ENCODE measurements at places on chromosomes 3 and 15. TPM values are rescaled to one million over a fixed set of nuclear protein-coding genes. Genes with fewer than 3 reads are reported as not detected.

A4GNT gene
- polyA plus RNA-seq, result not detected

C3orf49 gene
- polyA plus RNA-seq, result not detected

EFCAB12 gene
- polyA plus RNA-seq, result 1.5 TPM

MESD gene
- polyA plus RNA-seq, result 47.6 TPM

NPAP1 gene
- polyA plus RNA-seq, result 0.77 TPM

C3orf20 gene
- not detected for polyA plus RNA-seq

INSYN1 gene
- polyA plus RNA-seq, result 8.1 TPM

DLEC1 gene
- polyA plus RNA-seq, result 1.5 TPM

MYLK gene
- 13.1 TPM for polyA plus RNA-seq

HESX1 gene
- 0.85 TPM for polyA plus RNA-seq

SV2B gene
- 0.17 TPM for polyA plus RNA-seq

NKIRAS1 gene
- 16.9 TPM for polyA plus RNA-seq

SEMA7A gene
- polyA plus RNA-seq, result 4.6 TPM

CD86 gene
- not detected for polyA plus RNA-seq

CILP gene
- 96.4 TPM for polyA plus RNA-seq

ARHGAP31 gene
- polyA plus RNA-seq, result 3.2 TPM

Data from hepatocyte (in vitro differentiated cells).